ENCODE measurements at places on chromosomes 3 and 15.

- DNase-seq: no peak
Measured at GRCh38 chr3:170259907-170260306, 37.7 kb downstream of the PRKCI start.

DNA sequence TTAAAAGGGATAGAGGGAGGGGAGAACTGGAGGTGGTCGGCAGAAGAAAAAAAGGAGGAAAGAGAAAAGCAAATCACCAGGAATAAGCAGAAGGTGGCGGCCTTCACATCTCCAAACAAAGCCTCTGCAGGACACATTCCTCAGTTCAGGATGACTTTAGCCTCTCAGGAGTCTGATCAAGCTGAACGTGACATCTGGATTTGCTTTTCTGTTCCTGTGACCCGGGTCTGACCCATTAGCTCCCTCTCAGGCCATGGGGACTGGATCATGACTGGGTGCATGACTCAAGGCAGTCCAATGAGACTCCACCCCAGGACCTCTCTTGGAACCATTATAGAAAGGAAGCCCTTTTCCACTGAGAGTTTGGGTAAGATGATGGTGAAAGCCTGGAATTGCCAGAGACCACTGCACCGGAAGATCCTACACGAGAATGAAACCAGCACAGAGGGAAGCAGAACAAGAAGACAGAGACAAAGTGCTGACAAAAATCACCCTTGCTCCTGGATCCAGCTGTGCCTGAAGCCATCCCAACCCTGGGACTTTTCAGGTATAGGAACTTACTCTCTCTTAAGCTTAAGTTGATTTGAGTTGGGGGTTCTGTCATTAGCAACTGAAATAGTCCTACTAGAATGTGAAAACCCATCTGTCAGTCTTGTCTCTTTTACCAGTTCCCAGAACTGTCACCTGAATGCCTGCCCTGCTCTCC, 45.4 kb upstream of the RAD18 start:
- no peak for DNase-seq

- no peak for DNase-seq
Measured at GRCh38 chr15:76674883-76675282, 230.3 kb downstream of the SCAPER start.

- DNase-seq: no peak
Measured at GRCh38 chr3:167919590-167919989, 176.1 kb downstream of the GOLIM4 start.

DNA sequence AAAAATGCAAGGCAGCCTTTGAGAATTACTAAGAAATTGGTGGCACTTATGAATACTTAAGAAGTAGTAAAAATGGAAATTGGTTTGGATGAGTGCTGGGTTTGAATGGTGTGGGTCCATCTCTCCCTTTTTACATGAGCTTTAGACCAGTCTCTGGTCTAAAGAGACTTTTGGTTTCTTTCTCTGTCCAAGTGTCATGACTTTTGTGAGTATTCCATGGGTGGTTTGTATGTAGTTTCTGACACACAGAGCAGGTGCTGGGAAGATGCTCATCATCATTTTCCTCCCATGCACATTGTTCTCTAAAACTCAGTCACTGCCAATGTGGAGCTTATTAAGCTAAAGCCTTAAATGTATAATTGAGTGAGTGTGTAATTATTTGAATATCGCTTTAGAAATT, 63.5 kb downstream of the KAT2B start:
- no peak for DNase-seq

- DNase-seq: no peak
Measured at GRCh38 chr3:43810797-43811196, 120.1 kb downstream of the ABHD5 start.

DNA sequence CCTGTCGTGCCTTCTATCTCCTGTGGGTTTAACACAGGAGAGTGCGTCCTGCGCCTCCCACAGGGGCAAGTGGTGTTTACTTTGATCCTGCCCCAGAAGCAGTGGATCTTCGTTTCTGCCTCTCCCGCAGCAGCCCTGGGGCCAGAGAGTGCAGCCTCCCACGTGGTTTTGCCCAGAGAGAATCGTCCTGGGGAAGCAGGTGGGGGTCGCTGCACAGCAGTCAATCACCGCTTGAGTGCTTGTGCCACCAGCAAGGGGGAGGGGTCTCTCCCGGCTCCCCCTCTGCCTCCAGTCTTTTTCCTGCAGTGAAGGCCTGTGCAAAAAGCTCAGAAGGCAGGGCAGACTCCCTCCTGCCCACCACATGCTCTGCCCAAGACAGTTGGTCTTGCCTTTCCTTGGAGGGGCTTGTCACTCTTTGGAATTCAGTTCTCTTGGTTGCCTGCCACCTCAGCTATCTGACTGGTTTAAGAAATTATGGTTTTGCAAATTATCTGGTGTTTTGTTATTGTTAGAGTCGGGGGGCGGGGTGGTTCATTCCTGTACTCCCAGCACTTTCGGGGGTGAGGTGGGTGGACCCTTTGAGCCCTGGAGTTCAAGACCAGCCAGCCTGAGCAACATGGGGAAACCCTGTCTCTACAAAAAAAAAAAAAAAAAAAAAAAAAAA, 26.9 kb downstream of the STOML1 start:
- DNase-seq: peak; percentile 52

- no peak for DNase-seq
Measured at GRCh38 chr3:40152482-40153133, 156.9 kb upstream of the EIF1B start.
